ENCODE measurements at places on chromosomes 16 and 17.

GRCh38 chr17:67372751-67373150 is 4.3 kb upstream of the PITPNC1 start:
- DNase-seq: no peak

DNA sequence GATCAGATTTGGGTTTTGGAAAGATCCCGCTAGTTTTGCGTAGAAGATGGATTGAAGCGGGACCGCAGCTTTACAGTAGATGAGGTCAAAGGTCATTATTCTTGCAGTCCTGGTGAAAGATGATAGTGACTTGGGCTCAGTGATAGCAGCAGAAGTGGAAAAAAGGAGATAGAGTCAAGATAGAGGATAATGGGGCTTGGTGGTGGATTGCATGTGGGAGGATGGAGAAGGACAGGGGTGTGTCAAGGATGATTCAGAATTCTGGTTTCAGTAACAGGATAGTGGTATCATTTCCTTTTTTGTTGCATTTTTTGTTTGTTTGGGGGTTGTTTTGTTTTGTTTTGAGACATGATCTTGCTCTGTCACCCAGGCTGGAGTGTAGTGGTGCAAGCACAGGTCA is 28.7 kb downstream of the CHD9NB start:
- DNase-seq: no peak

- no peak for DNase-seq
Measured at GRCh38 chr16:56423584-56424403, 1.6 kb downstream of the AMFR start.

DNA sequence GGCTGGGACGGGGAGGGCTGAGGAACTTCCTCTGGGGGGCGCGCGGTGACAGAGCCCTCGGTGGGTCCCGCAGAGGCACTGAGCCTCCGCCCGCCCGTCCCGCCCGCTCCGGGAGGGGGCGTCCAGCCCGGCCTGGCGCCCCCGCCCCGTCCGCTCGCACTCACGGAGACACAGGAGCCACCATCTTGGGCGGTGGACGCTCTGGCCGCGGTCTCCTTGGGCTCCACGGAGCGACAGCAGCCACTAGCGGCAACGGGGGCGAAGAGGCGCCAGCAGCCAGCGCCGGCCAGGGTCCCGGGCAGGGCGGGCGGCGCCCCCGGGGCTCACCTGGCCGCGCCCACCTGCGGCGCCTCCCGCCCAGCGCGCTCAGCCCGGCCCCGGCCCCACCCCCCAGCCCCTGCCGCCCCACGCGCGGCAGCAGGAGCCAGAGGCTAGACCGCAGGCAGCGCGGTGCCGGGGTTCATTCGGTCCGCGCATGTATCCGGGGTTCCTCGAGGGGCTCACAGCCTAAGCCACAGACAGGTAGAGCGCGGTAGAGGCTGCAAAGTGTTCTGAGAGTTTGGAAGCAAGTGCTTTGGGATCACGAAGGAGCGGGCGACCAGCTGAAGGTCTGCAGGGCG is at the start of gene C17orf113:
Gene C17orf113 (minus strand): TSS at position 209 of the 620 bp plus-strand sequence. CDS start 7,225 bp downstream, outside the sequence.
- DNase-seq: peak; percentile 70

DNA sequence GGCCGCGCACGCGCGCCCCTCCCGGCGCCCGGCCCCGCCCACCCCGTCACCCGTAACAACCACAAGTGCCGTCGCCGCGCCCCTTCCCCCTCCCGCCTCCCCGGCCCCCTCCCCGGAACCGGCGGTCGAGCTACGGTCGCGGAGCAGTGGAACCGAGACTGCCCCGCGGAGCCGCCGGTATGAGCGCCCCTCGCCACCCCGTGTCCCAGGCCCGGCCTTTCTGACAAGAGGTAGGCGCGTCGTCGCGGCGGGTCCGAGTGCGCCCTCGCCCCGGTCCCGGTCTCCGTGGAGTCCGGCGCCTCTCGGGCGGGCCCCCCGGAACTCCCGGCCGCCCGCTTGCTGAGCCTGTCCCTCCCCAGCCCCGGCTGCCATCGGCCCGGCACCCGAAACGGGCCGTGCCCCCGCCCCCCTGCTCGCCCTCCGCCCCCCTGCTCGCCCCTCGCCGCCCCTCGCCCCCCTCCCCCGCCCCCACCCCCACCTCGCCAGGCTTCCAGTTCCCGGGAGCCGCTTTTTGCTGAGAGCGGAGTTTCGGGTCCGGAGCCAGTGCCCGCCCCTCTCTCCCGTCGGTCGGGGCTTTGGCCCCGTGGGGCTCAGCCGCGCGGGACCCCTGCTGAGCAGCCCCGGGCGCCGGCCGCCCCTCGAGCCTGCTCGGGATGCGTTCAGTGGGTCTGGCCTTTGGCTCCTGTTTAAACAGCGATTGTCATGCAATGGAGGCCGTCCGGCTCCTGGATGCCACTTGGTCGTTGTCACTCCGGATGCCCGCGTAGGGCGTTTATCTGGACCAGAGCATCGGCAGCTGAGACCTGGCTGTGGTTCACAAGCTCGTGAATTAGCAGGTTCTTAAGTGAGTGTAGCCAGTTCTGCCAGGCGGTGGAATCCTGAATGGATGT is at the start of gene SEC14L1:
Gene SEC14L1 (plus strand): TSS at position 92 of the 890 bp plus-strand sequence. CDS start 2,628 bp downstream, outside the sequence.
- DNase-seq: no peak

- no peak for DNase-seq
Measured at GRCh38 chr16:77961814-77962213, 60.5 kb upstream of the CLEC3A start.

- no peak for DNase-seq
Measured at GRCh38 chr16:26442321-26442720, 624.4 kb upstream of the C16orf82 start.
